ENCODE measurements at places on chromosomes 6 and 20.

DNA sequence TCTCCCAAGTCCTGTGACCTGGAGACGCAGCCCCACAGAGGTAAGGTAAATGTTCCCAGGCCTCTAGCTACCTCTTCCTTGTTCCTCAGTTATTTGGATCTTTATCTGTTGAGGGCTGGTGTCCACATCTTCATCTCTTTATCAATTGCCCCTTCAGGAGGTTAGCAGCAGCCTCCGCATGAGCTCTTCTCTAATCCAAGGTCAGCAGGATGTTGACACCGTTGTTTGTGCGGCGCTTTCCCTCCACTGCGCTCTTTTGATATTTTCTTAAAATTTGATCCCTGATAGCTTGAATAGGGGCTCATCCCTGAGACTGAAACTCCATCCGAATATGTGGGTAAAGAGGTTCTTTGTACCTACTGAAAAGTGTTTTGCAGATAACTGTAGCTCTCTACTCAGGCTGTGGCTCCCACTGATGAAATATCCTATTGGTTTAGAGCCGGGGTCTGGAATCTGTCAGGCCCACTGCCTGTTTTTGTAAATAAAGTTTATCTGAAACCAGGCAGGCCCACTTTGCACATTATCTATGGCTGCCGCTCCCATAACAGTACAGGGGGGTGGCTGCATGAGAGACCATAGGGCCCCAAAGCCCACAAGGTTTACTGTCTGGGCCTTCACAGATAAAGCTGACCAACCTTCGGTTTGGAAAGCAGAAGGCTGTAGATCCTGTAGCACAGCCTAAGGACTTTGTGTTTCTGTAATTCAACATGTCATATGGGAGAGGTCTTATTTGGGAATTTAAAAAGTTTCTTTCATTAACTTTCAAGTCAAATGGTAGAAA, 362.6 kb downstream of the QKI start:
- DNase-seq = no peak

DNA sequence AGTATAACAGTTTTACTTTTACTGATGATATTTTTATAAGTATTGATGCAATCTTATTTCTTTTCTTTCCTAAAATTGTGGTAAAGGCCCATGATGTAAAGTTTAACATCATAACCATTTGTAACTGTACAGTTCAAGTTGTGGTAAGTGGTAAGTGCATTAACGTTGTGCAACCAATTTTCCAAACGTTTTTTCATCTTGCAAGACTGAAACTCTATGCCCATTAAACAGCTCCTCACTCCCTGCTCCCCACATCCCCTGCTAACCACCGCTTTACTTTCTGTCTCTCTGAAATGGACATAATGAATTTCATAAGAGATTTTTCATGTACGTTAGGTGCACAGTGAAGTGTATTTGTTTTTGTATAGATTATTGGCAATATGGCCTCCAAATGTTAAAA, 106.0 kb downstream of the PACRG start:
- DNase-seq = no peak

DNA sequence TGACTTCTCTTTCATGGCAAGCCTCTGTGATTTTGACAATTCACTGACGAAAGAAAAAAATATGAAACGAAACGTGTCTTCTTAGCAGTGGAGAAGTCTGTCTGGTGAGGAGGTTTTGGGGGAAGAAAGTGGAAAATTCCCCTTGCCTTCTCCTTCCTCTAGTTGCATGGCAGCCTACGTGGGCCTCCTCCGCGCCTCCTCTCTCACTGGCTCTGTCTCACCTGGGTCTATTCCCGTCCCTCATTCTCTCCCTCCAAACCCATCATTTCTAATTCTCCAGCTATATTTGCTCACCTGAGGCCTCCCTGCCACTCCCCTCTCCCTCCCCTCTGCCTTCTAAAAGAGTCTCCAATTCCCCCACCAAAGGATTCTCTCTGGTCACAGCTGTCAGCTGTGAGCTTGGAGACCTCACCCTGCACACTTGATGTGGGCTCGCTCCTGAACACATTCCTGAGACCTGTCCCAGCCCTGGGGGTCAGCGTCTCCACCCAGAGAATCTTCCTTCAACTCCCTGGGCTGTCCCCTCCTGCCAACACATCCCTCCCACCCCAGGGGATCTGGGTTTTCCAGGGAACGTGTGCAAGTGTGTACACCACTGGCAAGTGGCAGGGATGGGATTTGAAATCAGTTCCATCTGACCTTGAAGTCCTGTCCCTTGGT, 159.6 kb upstream of the PMEPA1 start:
- DNase-seq = no peak

GRCh38 chr6:6004390-6004995, 2.2 kb downstream of the NRN1 start:
- DNase-seq = no peak

DNA sequence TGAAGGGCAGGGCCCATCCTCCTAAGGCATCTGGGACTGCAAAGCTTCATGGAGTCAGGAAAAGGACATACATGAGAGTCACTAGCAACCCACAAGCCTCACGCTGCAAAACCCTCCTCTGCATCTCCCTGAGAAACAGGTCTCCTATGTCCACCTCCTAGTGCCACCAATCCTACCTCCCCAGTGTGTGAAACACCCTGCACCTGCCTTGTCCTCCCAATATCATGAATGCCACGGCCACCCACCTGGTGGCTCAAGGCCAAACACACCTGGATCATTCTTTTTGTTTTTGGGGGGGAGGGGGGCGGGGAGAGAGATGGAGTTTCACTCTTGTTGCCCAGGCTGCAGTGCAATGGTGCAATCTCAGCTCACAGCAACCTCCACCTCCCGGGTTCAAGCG, 90.5 kb downstream of the ZMYND8 start:
- DNase-seq = no peak

DNA sequence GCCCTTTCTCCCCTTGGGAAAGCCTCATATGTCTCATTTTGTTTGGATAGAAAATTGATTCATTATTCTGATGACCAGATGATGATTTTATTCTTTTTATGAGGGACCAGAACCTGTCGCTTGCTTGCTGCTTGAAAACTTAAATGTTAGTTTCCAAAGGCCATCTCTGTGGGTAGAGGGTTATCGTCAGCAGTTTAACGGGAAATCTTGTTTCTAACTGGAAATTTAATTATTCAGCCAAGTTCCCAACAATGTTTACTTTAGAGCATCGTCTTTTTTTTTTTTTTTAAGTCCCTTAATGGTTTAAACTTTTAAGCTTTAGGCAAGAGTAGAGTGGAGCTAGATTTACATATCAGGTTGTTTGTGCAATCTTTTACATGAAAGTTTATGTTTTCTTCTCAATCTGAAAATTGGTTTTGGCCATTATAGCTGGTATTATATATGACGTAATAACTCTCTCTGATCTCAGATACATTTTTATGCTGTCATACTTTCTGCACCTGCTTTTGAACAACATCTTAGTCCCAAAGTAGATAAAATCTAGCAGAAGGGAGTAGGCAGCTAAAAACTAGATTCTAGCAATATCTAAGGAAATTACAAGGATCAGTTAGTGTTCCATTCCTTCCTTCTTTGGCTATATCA, 93.9 kb downstream of the FOXO3 start:
- no peak for DNase-seq

- no peak for DNase-seq
Measured at GRCh38 chr6:38460186-38460585, 179.5 kb downstream of the BTBD9 start.

DNA sequence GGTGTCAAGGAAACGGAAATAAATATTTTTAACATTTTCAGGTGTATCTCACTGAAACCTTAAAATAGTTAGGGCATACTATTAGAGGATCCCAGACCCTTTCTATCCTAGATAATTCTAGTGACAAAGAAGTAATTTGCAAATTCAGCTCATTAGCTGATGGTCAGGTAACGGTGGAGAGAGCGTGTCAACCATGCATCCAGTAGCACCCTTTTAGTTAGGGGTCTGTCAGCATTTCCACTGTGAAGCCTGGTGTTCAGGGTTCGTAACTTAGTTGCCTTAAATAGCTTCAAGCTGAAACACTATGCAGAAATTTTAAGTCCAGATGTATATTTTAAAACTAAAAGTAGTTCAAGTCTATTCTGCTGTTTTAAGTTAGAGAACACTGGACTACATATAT, 48.5 kb upstream of the SUPT3H start:
- no peak for DNase-seq

- no peak for DNase-seq
Measured at GRCh38 chr6:15674690-15675386, 12.0 kb upstream of the DTNBP1 start.

DNA sequence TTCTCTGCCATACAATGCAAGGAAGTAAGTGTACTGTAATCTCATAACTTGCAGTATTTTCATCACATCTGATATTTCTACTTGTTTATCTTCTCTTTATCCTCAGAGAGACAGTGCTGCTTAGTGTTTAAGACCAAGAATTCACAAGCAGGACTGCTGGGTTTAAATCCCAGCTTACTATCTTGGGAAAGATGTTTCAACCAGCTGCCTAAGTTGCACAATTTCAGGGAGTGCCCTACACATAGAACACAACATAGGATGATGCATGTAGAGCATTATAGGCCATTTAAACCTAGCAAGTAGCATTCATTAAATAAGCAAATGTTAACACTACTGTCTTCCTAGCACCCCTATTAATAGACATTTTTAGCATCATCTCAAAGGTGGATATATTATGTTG, 205.2 kb upstream of the CEP162 start:
- no peak for DNase-seq

DNA sequence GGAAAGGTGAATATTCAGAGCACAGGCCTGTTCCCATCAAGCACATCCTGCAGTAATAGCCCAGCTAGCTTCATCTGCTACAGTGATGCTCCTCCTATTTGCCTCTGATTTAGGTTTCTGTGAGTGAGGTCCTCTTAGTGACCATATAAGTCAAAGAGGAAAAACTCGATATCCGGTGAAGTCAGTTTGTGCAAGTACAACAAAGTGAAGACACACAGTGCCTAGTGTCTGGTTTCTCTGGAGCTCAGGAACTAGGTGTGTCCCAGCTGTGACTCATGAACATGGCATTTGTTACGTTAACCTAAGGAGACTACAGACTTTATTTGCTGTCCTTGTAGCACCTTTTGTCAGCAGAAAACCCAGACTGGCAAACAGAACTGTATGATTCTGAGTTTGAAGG, 33.9 kb downstream of the EDN1 start:
- DNase-seq = no peak

DNA sequence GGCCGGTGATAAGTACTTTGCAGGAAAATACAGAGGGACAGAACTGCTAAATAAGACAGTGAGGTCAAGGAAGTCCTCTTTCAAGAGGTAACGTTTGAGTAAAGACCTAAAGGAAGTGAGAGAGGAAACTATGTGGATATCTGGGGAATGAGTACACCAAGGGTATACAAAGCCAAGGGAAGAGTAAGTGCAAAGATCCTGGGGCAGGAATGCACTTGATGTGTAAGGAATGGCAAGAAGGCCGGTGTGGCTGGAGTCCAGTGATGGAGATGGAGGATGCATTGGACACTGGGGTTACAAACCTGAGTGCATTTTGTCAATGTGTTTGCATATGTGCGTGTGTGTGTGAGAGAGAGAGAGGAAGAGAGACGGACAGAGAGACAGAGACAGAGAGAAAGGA, 32.1 kb upstream of the TGM2 start:
- DNase-seq = no peak

DNA sequence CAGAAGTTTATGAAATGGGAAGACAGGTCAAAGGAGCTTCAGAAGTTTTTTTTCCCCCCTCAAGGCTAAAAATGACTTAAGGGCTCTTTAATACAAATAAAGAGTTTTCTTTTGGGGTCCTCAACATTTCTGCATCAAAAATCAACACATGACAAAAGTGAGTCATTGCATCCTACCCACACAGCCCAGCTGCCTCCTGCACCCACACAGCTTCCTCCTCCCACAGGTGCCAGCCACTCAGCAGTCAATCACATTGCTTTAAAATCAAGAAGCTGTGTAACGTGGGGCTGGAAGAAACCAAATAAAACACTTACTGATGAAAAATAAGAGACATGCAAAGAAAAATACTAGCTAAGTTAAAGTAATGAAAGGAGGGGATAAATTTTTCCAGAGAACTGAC, 68.5 kb downstream of the MAP3K5 start:
- peak; percentile 6 for DNase-seq

DNA sequence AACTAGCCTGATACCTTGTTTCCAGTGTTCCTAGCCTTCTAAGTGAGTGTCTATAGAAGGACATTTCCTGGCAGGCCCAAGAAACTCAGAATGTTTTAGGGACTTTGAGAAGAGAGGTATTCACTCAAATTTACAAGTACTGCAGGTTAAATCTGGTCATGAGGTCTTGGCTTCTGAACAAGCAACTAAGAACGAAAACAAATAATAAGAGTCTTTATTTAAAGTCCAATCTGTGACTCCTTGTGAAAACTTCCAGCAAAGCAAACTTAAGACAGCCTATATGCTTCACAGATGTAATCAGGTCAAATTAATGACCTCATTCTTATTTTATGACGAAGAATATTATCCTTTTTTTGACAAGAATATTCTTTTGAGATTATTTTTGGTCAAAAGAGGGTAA, 79.4 kb upstream of the PRSS16 start:
- DNase-seq = no peak

DNA sequence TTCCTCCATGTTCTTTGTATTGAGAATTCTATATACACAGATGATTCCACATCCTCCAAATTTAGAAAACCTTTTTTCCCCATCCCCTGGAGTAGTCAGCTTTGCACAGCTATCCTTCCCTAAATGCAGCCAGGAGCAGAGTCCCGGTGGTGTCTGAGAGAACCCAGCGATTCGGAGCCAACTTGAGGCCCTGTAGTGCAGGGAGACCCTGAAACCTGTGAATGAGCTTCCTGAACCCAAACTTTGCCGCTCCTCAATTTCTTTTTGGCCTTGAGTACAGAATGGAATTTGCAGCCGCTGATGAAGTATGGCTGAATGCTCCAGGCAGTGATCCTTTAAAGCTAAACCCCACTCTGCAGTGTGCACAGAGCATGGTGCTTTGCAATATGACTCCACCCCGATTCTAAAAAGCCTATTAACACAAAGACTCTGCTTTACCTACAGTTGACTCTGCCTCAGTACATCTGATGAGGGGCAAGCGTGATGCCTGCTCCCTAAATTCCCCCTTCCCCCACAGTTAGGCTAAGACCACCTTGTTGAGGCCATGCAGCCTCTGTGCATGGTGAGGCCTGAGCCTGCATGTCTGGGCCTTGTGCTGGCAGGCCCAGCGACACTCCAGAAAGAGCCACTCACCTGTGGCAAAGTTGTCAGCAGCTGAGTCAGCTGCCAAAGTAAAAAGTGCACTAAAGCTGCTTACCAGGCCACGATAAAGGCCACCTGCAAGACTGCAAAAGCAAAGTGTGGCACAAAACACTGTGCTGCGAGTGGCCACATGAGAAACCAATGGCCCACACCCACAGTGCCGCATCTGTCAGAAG, 82.1 kb downstream of the PLEKHG1 start:
- no peak for DNase-seq

DNA sequence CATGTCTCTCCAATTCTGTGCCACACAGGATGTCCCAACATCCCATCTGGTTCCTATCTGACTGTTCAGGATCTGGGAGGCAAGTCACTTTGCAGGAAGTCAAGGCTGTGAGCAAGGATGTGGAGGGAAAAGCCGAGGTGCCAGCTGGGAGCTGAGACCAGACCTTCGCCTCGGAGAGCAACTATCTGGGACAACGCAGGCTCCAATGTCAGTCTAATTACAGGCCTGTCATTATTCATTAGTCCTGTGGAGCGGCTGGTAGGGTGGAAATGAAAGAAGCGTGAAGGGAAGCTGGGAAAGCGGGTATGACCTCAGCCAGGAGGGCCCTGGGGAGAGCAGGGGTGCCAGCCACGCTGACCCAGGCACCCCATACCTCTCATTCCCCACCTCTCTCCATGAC, 147.3 kb downstream of the UNC5CL start:
- DNase-seq = no peak

Data from activated T-cell treated with anti-CD3 and anti-CD28 coated beads for 48 hours (primary cell).